ENCODE measurements at places on chromosomes 4 and X. TPM values are rescaled to one million over a fixed set of nuclear protein-coding genes. Genes with fewer than 3 reads are reported as not detected.

DNA sequence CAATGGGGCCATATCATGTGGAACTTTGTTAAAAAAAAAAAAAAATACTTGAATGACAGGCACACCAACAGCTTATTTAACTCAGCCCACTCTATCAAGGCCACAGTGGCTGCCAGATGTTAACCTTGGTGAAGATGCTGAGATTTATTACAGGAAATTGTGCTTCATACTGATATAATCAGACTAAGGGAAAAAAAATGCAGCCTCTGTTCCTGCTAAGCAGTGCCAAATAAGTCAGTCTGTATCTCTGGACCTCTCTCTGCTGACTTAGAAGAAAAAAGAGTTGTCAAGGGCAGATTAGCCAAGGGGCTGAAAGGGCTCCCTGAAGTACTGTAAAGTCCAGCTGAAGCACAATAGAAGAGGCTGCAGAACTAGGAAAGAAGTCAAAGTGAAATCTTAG, 677.7 kb upstream of the HTR2C start:
- no peak for DNase-seq

DNA sequence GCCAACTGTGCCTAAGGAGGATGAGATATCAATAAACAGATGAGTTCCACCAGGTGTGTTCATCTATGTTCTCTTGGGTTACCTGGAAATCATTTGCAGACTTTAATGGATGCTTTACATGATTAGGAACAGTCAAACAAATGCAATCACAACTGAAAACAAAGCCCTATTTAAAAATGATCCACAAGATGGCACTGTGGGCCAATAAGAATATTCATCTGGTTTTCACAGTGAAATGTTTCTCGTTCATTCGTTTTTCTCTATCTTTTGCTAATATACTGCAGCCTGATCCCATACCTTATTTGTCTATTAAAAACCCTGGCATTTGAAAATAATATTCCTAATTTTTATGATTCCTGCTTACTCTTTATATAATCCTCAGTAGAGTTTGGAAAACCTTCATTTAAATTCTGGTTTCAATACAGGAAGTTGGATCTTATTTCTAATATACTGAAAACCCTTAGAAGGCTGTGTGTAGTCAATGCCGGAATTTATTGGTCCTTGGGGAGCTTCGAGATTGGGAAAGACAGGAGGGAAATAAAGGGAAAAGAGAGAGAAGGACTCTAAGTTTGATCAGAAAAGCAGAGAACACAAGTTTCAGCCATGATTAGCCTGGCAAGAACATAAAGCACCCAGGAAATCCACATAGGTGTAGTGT, 63.8 kb upstream of the TAPT1 start:
- DNase-seq, result no peak

- DNase-seq, result no peak
Observed at GRCh38 chrX:54891573-54891972, 29.1 kb upstream of the TRO start.

DNA sequence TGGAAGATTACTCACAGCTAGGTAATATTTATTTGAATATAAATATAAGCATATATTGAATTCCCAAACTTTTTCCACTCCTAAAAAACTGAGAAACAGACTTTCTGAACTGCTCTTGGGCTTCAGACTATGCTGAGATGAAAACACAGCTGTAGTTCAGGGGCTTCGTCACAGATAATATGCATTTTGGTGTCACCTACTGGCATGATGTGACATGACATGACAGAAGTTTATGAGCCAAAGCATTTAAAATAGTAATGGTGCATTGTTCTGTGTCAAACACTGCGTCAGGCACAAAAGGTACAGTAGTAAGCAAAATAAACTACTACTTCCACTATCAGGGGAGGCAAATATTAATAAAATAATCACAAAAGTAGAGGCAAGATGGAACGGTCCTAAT, 171.3 kb downstream of the BTC start:
- DNase-seq, result peak; percentile 61

DNA sequence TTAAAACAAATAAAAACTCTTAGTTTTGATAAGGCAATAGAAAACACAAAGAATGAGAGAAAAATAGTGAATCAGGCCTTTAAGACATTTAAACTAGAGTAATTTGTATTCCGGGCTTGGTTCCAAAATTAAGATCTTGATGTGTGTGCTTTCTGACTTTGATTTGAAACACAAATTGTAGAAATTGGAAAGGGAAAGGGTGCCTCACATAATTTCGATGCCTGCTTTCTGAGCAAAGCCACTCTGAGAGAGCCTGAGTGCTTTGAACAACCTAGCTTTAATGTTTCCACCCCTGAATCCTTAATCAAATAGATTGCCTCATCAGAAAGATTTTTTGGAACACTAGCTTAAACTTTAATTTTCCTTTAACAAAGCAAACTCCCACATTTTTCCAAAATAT, 666.8 kb downstream of the PCDH18 start:
- DNase-seq, result no peak

DNA sequence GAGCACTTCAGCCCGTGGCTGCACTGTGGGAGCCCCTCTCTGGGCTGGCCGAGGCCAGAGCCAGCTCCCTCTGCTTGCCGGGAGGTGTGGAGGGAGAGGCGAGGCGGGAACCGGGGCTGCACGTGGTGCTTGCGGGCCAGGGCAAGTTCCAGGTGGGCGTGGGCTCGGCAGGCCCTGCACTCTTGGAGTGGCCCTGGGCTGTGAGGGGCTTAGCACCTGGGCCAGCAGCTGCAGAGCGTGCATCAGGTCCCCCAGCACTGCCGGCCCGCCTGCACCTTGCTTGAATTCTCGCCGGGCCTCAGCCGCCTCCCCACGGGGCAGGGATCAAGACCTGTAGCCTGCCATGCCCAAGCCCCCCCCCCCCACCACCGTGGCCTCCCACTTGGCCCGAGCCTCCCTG, 28.9 kb upstream of the APOOL start:
- no peak for DNase-seq

GAGE12E gene
- not detected for total RNA-seq

MMRN1 gene
- total RNA-seq, result 1,534 TPM

RADX gene
- 0.07 TPM for total RNA-seq

All from pulmonary artery endothelial cell (primary cell).